Hindlimb muscle (tissue), 1 donor: ENCODE measurements at places on chromosomes 11 and 22. TPM values are rescaled to one million over a fixed set of nuclear protein-coding genes. Genes with fewer than 3 reads are reported as not detected.
A peak's percentile ranks its signal among the peaks of the same experiment; 100 is the strongest.

The TREH gene
- 0.25 TPM for polyA plus RNA-seq

The PRAME gene
- polyA plus RNA-seq = not detected

- DNase-seq = no peak
Observed at GRCh38 chr11:88193278-88193677, 18.0 kb upstream of the RAB38 start.

The BACE1 gene
- polyA plus RNA-seq = 34.0 TPM

The ANGPTL5 gene
- polyA plus RNA-seq = not detected

DNA sequence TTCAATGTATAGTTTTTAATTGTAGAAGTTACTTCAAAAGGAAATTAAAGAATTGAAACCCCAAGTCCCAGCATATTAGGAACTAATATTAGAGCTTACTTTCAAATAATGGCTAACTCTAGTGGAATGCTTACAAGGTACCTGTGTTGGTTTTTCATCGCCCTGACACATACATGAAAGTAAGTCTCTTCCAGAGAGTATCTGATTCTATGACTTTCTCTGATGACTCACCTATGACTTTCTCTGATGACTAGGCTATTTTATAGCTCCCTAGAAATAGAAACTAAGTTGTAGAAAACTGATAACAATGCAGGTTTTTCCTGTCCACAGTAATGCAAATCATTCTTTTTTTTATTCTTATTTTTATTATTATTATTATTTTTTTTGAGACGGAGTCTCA lies 33.6 kb upstream of the MMP7 start:
- DNase-seq = no peak

- no peak for DNase-seq
Observed at GRCh38 chr11:34331736-34332135, 26.1 kb downstream of the ABTB2 start.

The CRYBA4 gene
- not detected for polyA plus RNA-seq

DNA sequence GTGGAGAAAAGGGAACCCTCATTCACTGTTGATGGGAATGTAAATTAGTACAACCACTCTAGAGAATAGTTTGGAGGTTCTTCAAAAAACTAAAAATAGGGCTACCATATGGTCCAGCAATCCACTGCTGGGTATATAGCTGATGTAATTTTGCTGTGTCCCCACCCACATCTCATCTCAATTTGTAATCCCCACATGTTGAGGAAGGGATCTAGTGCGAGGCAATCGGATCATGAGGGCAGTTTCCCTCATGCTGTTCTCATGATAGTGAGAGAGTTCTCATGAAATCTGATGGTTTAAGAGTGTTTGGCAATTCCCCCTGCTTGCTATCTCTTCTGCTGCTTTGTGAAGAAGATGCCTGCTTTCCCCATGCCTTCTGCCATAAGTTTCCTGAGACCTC lies 17.1 kb upstream of the OR52M1 start:
- DNase-seq = no peak

DNA sequence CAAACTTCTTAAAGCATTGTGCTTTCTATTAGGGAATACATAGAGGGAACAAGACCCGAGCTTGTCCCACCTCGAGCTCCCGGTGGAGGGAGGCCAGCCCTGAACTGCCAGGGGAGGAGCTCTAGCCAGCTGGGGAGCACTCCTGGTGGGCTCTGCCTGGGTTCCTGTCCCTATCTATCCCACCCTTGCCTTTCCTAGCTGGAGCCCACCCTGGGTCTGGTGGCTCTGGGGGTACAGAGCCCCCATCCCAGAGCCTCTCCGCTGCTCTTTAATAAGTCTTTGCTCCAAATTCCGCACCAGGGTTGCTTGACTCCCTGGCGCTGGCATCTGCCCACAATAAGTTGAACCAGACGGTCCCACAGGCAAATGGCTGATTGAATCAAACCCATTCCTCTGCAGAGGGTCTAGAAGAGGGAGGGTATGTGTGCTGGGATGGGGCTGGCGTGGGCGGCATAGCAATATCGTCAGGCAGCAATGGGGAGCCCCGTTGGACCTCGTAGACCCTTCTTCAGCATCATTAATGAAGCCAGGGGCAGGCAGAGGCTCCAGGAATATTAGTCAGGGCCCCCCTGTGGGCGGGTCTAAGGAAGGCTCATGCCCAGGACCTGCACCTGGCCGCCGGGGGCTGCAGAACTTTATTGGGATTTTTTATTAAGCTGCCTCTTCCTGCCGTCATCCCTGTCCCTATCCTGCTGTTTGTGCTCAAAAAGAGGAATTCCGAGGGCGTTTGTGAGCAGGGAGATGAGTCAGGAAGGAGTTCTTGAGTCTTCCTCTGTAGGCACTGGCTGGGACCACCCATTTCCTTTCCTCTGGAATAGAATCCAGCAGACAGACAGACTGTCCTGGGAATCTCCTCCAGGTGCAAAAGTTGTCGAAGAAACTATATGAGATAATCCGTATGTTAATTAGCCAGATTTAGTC lies 38.5 kb upstream of the RIC3 start:
- no peak for DNase-seq

DNA sequence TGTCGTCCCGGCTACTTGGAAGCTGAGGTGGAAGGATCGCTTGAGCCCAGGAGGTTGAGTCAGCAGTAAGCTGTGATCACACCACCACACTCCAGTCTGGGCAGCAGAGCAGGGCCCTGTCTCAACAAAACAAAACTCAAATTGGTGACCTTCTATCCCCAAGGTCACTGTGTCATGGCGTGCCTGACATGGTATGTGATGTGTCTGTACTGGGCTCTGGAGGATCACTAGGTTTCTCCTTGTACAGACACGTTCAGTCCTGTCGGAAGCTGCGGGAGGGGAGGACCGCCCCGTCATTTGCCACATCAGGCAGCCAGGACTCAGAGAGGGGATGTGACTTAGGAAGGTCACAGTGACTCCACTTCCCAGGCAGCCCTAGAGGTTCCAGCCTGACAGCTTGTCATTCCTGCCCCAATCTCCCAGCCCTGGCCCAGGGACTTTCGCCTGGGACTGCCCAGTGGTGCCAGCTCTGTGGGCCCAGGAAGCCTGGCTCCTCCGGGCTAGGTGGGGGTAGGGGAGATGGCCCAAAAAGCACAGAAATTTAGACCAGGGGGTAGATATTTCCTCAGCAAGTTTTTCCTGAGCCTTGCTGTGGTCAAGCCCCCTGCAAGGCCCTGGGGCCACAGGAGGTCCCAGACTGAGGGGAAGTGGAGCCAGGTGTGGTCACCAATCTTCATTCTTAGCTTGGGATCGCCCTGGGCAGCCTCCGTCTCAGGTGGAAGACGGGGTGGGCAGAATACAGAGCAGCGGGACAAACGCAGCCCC lies 53.2 kb downstream of the TRIOBP start:
- DNase-seq = no peak

DNA sequence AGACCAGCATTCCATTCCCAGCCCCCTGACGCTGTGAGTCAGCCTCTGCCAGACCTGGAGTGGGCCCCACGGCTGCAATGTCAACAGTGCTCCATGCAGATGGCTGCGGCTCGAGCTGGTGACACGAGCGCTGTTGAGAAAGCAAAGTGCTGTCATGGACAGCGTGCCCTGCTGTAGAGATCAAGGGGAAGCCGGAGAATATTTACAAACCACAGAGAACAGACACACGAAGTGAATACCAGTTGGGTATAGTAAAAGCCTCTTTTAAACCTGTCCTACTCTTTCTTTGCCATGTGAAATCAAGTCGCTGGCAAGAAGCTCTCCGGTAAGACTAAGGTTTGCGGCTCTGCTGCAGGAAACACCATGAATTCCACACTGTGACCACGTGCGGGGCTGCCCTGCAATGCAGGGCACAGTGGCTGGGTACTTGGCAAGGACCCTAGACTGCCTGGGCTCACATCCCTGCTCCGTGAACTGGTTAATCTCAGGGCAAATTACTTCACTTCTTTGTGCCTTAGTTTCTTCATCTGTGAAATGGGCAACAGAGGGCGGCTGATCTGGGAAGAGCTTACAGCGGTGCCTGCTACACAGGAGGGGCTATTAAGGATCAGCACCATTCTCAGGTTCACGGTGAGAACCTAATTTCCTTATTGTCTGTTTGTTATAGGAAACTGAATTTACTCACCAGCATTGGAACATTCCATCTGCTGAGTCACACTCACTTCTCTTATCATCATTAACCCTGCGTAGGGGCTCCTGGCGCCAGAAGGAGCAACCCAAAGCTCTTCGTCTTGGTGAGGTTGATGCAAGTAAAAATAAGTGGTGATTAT lies 27.8 kb upstream of the ELFN2 start:
- no peak for DNase-seq

DNA sequence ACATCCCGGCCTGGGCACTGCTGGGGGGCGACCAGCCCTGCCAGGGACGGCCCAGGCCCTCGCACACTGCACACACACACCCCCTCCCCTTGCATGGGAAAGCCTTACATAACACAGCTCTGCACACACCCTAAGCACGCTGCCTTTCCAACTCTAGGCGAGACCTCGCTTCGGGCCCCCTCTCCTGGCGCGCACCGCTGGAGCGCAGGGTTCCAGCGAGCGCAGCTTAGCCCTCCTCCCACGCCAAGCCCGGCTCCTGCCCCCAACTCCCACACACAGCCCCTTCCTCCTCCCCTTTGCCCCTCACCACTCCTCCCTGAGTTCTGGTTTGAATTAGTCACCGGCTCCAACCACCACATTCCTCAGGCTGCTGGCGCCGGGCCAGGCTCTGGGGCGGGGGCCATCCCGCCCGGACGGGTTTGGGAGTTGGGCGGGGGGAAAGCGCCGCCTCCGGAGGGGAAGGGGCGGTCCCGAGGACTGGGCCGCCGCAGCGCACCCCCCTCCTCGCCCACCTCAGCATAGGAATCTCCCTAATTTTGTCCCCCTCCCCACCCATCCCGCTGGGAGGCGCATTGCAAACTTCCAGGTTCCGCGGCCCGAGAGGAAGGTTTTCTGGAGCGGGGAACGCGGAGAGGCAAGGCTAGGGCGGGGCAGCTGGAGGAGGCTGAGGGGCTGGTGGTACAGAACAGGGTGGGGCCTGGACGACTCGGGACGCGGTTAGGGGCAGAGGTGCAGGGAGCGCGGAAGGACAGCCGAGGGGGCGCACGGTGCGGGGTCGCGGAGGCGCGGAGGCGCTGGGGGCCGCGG lies 966 bp downstream of the AHNAK start:
- peak; percentile 95 for DNase-seq

DNA sequence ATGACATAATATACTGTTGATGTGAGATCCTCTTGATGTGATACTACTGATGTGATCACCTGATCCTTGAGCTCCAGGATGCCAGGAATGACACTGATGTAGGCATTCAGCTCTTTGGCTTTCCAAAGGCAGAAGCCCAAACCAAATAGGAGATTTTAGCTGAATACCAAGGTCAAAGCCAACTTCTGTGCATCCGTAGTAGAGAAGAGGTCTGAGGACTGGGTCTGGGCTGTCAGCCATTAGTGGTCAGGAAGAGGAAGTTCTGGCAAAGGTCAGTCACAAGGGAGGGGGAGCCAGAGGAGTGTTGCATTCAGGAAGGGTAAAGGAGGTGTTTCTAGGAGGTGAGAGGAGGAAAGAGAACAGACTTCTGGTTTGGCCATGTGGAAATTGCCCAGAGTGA lies 53.4 kb upstream of the PARVG start:
- no peak for DNase-seq

The DDX25 gene
- polyA plus RNA-seq = 0.62 TPM

The MS4A4A gene
- polyA plus RNA-seq = 7.9 TPM

DNA sequence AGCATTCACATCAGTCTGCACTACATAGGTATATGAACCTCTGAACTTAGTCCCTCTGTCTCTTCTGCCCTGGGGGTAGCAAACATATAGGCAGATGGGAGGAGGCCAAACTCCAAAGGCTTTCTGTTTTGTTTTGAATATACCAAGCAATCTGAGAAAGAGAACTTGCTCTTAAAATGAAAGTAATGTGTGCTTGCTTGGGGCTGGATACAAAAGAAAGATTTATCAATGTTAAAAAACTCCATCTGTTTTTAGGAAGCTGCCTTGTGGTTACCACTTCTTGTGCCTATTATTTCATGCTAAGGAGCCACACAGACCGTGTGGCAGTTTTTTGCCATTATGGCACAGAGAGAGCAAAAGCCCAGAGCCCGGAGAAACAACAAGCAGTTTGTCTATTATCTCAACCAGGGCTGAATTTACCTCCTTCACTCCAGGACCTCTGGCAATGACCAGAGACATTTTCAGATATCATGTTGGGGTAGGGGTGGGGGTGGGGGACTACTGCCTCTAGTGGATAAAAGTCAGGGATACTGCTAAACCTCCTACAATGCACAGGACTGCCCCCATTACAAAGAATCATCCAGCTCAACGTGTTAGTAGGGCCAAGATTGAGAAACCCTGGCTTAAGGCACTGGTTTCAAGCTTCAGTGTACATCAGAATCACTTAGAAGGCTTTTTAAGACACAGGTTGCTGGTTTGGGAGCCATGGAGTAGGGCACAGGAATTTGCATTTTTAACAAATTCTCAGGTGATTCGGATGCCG lies 124.2 kb downstream of the APIP start:
- no peak for DNase-seq

DNA sequence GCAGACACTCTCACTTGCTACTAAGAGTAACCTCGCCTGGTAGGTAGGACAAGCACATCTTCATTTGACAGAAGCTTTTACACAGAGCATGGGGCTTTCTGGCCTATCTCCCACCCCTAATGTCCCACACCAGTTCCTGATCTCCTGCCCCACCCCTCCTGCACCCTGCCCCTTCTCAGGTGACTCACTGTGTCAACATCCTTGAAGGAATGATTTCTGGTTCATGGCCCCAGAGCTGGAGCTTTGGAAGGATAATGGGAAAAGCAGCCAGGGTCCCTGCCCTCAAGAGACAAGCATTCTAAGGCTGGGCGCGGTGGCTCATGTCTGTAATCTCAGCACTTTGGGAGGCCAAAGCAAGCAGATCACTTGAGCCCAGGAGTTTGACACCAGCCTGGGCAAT lies 47.2 kb downstream of the LRFN4 start:
- DNase-seq = no peak
